ENCODE measurements at places on chromosomes 7 and 10. TPM values are rescaled to one million over a fixed set of nuclear protein-coding genes. Genes with fewer than 3 reads are reported as not detected.
A peak's percentile ranks its signal among the peaks of the same experiment; 100 is the strongest.

The AEBP1 gene
- 4.6 TPM for total RNA-seq

The H2BK1 gene
- total RNA-seq = not detected

The GRM3 gene
- not detected for total RNA-seq

The TAC1 gene
- not detected for total RNA-seq

The OLAH gene
- 5.6 TPM for total RNA-seq

The HOXA5 gene
- 6.3 TPM for total RNA-seq

The PLAC9 gene
- total RNA-seq = 3.1 TPM

The PPP1R3C gene
- 8.8 TPM for total RNA-seq

GRCh38 chr7:116331020-116331419 is 120.7 kb downstream of the TES start:
- no peaks in the 10 kb centered on the region for H3K27me3 ChIP-seq
- H3K4me1 ChIP-seq = peaks cover 16% of the 10 kb centered on the region
- DNase-seq = no peak
- H3K36me3 ChIP-seq = no peaks in the 10 kb centered on the region
- no peak overlapping the region for H3K4me3 ChIP-seq

DNA sequence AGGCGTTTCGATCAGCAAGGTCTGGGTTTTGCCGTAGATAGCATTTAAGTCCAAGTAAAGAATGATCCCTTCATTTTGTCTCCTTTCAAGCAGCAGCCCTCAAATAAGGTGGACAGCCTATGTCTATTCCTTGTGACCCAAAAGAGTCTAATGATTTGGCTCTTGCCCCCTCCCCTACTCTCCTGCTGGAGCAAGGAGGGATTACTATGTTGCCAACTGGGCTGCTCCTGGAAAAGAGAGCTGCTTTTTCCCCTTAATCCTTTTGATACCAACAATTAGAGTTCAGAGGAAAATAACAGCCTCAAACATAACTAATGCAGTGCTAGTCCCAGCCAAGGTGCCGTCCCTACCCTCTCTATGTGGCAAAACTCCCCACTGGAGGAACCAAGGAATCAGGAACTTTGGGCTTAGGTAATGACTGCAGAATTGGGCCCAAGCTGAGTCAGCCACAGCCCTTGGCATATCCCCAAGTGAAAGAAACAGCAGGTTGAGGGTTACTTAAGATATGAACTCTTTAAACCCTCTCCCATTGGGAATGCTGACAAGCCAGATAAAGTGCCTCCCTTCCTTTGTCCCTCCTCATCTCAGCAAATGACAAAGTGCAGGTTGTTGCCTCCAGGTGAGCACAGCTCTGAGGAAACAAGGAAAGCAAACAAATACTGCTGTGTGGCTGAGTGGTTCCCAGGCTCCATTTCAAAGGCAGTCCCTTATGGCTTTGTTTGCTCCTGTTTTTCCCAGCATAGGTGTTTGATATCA is 643.7 kb downstream of the INHBA start:
- H3K27ac ChIP-seq = no peak overlapping the region
- H3K4me1 ChIP-seq = no peaks in the 10 kb centered on the region
- DNase-seq = no peak
- H3K27me3 ChIP-seq = no peaks in the 10 kb centered on the region

DNA sequence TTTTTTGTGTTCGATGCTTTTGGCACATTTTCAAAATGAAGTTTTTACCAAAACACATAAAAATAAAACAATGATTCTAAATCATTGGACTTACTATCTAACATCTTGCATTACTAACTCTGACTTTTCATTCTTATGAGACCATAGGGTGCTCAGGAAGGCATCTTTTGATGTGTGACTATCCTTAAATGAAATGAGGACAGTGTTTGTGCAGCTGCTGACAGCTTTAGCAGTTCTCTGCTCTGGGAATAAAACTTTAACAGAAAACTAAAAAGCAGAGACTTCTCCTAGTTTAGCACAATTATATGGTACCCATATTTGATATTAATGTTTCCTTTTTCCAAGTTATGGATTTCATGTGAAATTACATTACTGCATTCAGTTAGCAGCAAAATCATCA is 471.6 kb downstream of the ARL4A start:
- no peak overlapping the region for H3K27ac ChIP-seq
- DNase-seq = no peak
- no peaks in the 10 kb centered on the region for H3K36me3 ChIP-seq
- H3K4me1 ChIP-seq = no peaks in the 10 kb centered on the region
- H3K4me3 ChIP-seq = no peak overlapping the region

DNA sequence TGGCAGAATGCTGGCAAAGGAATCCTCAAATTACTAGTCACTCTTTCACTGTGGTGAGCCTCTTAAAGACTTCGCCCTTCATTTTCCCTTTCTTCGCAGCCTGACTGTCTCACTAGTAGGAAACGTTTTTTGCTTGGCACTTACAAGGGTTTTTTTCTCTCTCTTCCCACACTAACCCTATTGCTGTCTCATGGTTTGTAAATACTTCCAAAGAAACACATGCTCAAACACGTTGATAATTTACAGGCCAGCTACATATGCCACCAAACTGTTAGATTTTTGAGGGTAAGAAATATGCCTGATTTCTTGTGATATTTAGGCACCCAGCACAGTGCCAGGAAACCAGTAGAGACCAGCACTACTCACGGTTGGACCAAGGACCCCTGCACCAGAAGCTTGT is 248.3 kb upstream of the YAE1 start:
- H3K4me1 ChIP-seq = no peaks in the 10 kb centered on the region
- H3K27me3 ChIP-seq = no peaks in the 10 kb centered on the region
- H3K27ac ChIP-seq = no peak overlapping the region
- H3K4me3 ChIP-seq = no peak overlapping the region

GRCh38 chr7:112572669-112573301 is 92.0 kb downstream of the LSMEM1 start:
- no peaks in the 10 kb centered on the region for H3K4me1 ChIP-seq
- no peak overlapping the region for H3K4me3 ChIP-seq
- no peak overlapping the region for H3K27ac ChIP-seq
- DNase-seq = no peak
- H3K36me3 ChIP-seq = no peaks in the 10 kb centered on the region
- H3K27me3 ChIP-seq = no peaks in the 10 kb centered on the region

- no peak for DNase-seq
- peaks cover 52% of the 10 kb centered on the region for H3K4me1 ChIP-seq
- H3K27ac ChIP-seq = peak overlapping the region; percentile 94
- H3K36me3 ChIP-seq = no peaks in the 10 kb centered on the region
- peak overlapping the region; percentile 86 for H3K4me3 ChIP-seq
Observed at GRCh38 chr10:103395754-103396066, 565 bp downstream of the ATP5MK start.

DNA sequence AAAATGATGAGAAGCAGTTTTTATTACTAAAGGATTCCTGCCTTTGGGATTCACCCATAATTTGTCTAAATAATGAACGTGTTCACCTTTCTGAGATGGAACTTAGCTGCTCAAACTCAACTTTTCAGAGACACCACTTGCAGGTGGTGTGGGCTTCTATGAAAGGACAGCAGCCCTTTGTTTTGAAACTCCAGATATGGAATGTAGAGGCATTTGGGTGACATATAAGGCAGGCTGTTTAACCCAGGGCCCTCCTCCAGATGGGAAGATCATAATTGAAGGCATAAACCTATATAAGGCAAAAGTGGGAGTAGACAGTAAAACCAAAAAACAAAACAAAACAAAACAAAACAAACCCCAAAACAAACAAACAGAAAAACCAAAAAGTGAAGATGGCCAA is 11.9 kb upstream of the HUS1 start:
- H3K36me3 ChIP-seq = no peaks in the 10 kb centered on the region
- DNase-seq = no peak
- H3K4me1 ChIP-seq = peaks cover 18% of the 10 kb centered on the region
- peak overlapping the region; percentile 31 for H3K27ac ChIP-seq
- H3K4me3 ChIP-seq = peak overlapping the region; percentile 71

- no peaks in the 10 kb centered on the region for H3K36me3 ChIP-seq
- peak overlapping the region; percentile 59 for H3K27ac ChIP-seq
- no peak for DNase-seq
- H3K4me3 ChIP-seq = no peak overlapping the region
Observed at GRCh38 chr7:47610506-47611044, 28.7 kb upstream of the TNS3 start.

DNA sequence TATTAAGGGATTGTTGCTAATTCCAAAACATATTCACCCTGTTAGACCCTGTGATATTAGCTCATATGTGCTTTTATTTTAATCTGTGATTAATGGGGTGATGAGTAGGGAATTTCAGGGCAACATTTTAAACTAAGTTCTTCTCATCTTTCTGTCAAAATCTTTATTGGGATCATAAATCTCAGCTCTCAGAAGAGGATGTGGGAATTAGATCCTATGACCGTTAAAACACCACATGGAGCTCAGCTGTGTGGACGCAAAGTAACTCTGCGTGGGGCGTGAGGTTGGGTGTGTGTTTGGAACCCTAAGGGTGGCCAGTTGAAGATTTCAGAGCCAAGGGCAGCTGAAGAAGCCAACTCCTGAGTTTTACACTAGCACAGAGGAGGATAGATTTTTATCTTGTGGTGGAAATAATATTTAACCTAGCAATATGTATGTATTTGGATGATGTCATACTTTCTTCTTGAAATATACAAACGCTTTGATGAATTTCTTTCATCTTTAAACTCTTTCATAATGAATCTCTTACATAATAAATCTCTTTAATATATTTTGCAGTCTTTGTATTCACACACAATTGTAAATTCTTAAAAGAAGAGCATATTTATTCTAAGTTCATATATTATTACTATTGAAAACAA is 64.4 kb downstream of the EPDR1 start:
- no peaks in the 10 kb centered on the region for H3K27me3 ChIP-seq
- H3K4me3 ChIP-seq = no peak overlapping the region
- H3K36me3 ChIP-seq = no peaks in the 10 kb centered on the region
- no peaks in the 10 kb centered on the region for H3K4me1 ChIP-seq

GRCh38 chr7:104845557-104845956 is 168.4 kb upstream of the KMT2E start:
- H3K36me3 ChIP-seq = no peaks in the 10 kb centered on the region
- DNase-seq = no peak
- no peaks in the 10 kb centered on the region for H3K4me1 ChIP-seq
- H3K4me3 ChIP-seq = no peak overlapping the region

- no peak overlapping the region for H3K27ac ChIP-seq
- H3K4me3 ChIP-seq = no peak overlapping the region
- no peaks in the 10 kb centered on the region for H3K27me3 ChIP-seq
- no peak for DNase-seq
Observed at GRCh38 chr7:28149291-28150101, 31.1 kb downstream of the JAZF1 start.

- no peaks in the 10 kb centered on the region for H3K27me3 ChIP-seq
- no peak for DNase-seq
- H3K4me3 ChIP-seq = no peak overlapping the region
Observed at GRCh38 chr7:150875791-150876190, 23.5 kb downstream of the AOC1 start.

DNA sequence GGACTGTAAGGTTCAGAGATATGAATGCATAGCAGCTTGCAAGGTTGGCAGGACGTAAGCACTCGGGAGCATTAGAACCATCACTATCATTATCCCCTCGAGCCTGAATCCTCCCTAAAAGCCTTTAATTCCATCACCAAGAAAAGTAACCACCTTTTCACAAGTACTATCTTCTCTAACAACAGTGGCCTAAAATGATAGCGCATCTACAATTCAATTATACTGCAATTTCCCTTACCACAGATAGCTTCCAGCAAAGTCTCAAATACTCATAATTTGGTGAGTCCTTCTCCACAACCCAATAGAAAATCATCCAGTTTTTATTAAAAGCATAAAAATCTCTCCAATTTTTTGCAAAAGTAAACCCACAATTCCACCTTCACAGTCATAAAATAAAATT is 42.0 kb downstream of the COL1A2 start:
- no peak overlapping the region for H3K27ac ChIP-seq
- H3K4me3 ChIP-seq = no peak overlapping the region
- no peaks in the 10 kb centered on the region for H3K4me1 ChIP-seq
- H3K36me3 ChIP-seq = no peaks in the 10 kb centered on the region
- DNase-seq = no peak
- H3K27me3 ChIP-seq = no peaks in the 10 kb centered on the region

- H3K4me1 ChIP-seq = peaks cover 99% of the 10 kb centered on the region
- no peak for DNase-seq
- H3K27me3 ChIP-seq = no peaks in the 10 kb centered on the region
- no peaks in the 10 kb centered on the region for H3K36me3 ChIP-seq
- H3K27ac ChIP-seq = peak overlapping the region; percentile 66
Observed at GRCh38 chr7:99106821-99107241, 37.1 kb downstream of the SMURF1 start.

DNA sequence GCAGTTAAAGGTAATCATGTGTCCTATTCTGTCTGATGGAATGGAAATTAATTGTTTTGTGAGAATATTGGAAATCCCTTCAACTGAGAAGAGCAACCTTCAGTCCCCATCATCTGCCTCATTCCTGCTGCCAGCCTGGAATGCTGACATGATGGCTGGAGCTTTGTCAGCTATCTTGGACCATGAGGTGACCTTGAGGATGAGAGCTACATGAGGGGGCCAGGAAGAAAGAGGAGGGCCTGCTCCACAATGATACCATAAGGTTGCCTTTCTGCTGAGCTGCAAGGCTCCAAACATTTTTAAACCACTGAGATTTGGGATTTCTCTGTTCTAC is 40.7 kb upstream of the C10orf71 start:
- no peaks in the 10 kb centered on the region for H3K27me3 ChIP-seq
- H3K36me3 ChIP-seq = no peaks in the 10 kb centered on the region
- no peak for DNase-seq
- H3K4me3 ChIP-seq = no peak overlapping the region
- H3K27ac ChIP-seq = no peak overlapping the region

DNA sequence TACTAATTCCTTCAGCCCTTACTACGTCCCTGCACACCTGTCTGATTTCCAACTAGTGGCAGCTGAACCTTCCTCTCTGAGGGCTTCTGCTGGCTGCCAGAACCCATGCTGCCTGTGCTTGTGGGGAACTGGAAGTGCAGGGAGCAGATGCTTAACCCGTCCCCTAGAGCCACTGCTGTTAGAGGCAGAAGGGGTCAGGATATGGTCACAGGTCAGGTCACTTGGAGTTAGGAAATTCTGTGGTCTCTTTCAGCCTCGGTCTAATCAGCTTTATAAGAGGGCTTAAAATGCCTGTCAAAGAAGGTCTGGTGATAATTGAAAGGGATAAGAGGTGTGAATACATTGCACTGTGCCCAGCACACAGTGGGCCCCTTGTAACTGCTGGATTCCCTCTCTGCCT is 82.0 kb downstream of the PLPP4 start:
- no peaks in the 10 kb centered on the region for H3K4me1 ChIP-seq
- no peak overlapping the region for H3K27ac ChIP-seq
- no peaks in the 10 kb centered on the region for H3K36me3 ChIP-seq
- no peak overlapping the region for H3K4me3 ChIP-seq
